ENCODE measurements at places on chromosomes 16 and 17.

- H3K4me3 ChIP-seq: no peak overlapping the region
- no peaks in the 10 kb centered on the region for H3K4me1 ChIP-seq
- DNase-seq: peak; percentile 10
Measured at GRCh38 chr17:164303-165235, 16.9 kb downstream of the DOC2B start.

DNA sequence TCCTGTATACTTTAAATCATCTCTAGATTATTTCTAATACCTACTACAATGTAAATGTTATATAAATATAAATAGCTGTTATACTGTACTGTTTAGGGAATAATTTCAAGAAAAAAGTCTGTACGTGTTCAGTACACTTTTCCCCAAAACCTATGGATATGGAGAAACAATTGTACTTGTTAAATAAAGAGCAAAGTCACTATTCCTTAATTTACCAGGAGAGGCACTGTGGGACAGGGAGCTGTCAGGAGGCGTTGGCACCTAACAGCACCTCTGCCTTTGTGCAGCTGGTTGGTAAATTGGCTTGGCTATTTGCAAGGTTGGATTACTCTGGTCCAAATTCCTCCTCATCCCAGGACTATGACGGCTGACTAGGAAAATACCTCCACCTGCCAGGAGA, 28.0 kb downstream of the CRHR1 start:
- H3K36me3 ChIP-seq: no peaks in the 10 kb centered on the region
- no peak for DNase-seq
- no peaks in the 10 kb centered on the region for H3K4me1 ChIP-seq
- peaks cover 6% of the 10 kb centered on the region for H3K27me3 ChIP-seq
- no peak overlapping the region for H3K27ac ChIP-seq
- no peak overlapping the region for H3K4me3 ChIP-seq

GRCh38 chr17:48542114-48542656, 2.7 kb downstream of the HOXB2 start:
- H3K27ac ChIP-seq: no peak overlapping the region
- H3K27me3 ChIP-seq: peaks cover 34% of the 10 kb centered on the region
- H3K36me3 ChIP-seq: no peaks in the 10 kb centered on the region
- H3K4me1 ChIP-seq: no peaks in the 10 kb centered on the region
- DNase-seq: no peak

GRCh38 chr17:11304568-11304967, 63.6 kb downstream of the SHISA6 start:
- no peak for DNase-seq
- H3K36me3 ChIP-seq: no peaks in the 10 kb centered on the region
- no peak overlapping the region for H3K27ac ChIP-seq
- H3K4me3 ChIP-seq: no peak overlapping the region

- no peaks in the 10 kb centered on the region for H3K4me1 ChIP-seq
- peaks cover 25% of the 10 kb centered on the region for H3K27me3 ChIP-seq
- no peaks in the 10 kb centered on the region for H3K36me3 ChIP-seq
- no peak overlapping the region for H3K4me3 ChIP-seq
- DNase-seq: no peak
Measured at GRCh38 chr17:74604761-74605160, 12.7 kb upstream of the CD300LD start.

Data from DND-41 (cell line).